Activated CD8-positive, alpha-beta memory T cell treated with anti-CD3 and anti-CD28 coated beads, Interleukin-2, amount 10 ng/mL, durations not matched to agents 7 days and 5 days (primary cell): ENCODE measurements at places on chromosomes 5 and 9. TPM values are rescaled to one million over a fixed set of nuclear protein-coding genes. Genes with fewer than 3 reads are reported as not detected.

GRCh38 chr5:56594792-56595191 lies 220.6 kb upstream of the MAP3K1 start:
- DNase-seq: no peak

GRCh38 chr9:133483611-133484010 lies 4.7 kb upstream of the SLC2A6 start:
- DNase-seq: no peak

GRCh38 chr5:139104577-139105276 lies 93.4 kb downstream of the SIL1 start:
- DNase-seq: no peak

The ACTBL2 gene
- total RNA-seq: not detected

- DNase-seq: no peak
Observed at GRCh38 chr5:96200641-96201040, 232.4 kb downstream of the PCSK1 start.
